NCI-H1048 (cell line): ENCODE measurements at places on chromosomes 4 and X.

DNA sequence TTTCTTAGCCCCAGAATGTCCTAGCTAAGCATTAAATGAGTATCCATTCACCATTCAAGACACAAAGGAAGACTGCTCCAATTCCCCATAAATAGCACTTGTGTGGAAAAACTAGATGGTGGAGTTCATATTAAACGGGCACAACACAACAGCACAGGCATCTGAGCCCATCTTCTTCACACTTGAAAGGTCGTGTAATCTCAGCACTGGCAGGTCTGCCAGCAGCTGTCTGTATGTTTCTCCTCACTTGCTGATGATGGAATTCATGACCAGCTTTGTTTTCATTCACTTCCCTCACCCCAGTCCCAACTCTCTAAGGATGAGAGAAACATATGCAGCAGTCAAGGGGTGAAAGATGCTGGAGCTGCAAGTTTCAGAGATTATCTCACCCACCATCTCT is 148.7 kb downstream of the AFAP1 start:
- DNase-seq, result no peak

- no peak for DNase-seq
These were observed 98.6 kb upstream of the NR3C2 start for GRCh38 chr4:148540622-148541326.

DNA sequence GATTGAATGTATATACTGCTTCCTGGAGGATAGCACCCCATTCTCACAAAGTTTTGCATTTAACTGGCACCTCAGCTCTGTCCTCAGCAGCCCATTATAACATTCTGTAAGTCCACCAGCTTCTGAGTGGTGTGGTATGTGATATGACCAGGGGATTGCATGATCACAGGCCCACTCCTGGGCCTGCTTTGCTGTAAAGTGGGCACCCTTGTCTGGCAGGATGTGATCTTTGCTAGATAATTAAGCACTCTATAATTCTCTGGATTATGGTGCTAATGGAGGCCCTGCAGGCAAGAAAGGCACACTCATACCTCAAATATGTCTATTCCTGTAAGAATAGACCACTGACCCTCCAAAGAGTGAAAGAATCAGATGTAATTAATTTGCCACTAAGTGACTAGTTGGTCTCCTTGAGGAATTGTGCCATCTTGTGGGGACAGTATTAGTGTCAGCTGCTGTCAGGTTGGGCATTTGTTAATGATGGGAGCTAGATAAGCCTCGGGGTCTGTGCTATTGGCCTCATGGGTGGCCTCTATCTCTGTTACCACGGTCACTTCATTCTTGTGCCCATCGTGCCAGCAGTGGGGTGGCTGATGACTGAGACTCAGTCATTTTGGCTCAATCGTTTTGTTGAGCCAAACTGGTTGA is 2.2 kb upstream of the CFI start:
- peak; percentile 6 for DNase-seq

DNA sequence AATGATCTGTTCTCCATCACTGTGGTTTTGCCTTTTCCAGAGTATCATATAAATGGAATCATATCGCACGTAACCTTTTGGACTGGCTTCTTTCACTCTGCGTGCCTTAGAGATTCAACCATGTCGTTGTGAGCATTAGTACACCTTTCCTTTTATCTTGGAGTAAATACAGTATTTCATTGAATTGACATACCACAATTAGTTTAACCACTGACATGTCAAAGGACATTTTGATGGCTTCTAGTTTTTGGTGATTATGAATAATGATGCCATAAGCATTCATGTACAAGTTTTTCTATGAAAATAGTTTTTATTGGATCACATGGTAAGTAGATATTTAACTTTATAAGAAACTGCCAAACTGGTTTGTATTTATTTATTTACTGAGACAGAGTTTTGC is 35.2 kb downstream of the DDX3X start:
- no peak for DNase-seq

- no peak for DNase-seq
These were observed 466.1 kb downstream of the ADGRL3 start for GRCh38 chr4:61666244-61666643.

GRCh38 chr4:95506264-95506663 is 42.5 kb downstream of the UNC5C start:
- no peak for DNase-seq

GRCh38 chrX:353566-354535 is 32.9 kb downstream of the PPP2R3B start:
- no peak for DNase-seq

GRCh38 chr4:93996895-93997294 is 168.3 kb downstream of the ATOH1 start:
- DNase-seq, result no peak

DNA sequence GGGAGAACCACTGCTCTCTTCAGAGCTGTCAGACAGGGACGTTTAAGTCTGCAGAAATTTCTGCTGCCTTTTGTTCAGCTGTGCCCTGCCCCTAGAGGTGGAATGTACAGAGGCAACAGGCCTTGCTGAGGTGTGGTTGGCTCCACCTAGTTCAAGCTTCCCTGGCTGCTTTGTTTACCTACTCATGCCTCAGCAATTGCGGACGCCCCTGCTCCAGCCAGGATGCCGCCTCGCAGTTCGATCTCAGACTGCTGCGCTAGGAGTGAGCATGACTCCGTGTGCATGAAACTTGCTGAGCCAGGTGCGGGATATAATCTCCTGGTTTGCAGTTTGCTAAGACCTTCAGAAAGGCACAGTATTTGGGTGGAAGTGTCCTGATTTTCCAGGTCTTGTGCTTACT is 70.9 kb downstream of the MAGEB5 start:
- DNase-seq, result no peak

- no peak for DNase-seq
These were observed 204.9 kb downstream of the MID1 start for GRCh38 chrX:10415306-10416001.

DNA sequence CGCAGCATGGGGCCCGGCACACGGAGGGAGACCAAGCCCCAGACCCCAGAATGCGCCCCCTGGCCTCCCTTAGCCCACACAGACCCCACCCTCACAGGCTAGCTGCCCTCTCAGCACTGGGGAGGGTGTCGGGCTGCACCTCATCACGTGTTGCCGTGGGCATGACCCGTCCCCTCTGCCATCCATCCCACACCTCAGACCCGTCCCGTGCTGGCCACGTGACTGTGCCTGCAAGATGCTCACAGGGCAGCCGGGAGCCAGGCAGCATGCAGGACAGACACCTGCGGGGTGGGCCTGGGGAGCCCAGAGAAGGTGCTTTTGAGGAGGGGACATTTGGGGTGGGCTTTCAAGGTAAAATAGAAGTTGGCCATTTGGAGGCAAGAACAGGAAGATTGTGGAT is 4.8 kb downstream of the MSANTD1 start:
- no peak for DNase-seq

DNA sequence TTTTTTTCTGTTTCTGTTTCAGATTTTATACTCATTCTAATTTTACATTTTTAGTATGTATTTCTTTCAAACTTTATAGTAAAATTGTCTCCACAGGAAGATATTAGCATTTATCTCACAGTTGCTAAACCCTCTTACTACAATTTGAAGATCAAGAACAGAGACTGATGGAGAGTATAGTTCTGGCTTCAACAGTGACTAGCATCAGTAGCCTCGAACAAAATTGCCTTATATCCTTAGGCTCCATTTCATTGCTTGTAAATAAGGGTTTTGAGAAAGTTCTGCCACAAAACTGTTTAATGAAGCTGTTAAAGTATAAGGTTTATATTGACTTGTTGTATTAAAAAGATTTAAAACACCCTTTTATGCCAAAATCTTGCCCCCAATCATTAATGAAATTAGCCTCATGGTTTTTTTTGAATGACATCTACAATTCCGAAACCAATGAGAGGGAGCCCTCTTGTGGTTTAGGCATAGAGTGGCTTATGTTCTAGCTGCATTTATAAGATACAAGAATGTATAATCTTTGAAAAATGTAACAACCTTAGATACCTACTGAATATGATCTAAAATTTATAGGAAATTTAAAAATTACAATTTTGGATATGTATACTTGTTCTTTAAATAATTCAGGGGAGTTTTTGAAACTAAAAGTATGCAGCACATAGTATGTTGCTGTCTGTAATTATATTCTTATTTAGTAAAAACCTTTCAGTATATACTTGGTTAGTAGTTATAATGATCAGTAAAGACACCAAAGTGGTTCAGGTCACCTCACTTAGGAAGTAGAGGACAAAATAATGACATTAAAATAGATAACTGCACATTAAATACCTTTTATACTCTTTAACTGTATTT is 109.8 kb upstream of the HPGD start:
- no peak for DNase-seq

GRCh38 chr4:8301851-8302730 is 32.5 kb downstream of the HTRA3 start:
- no peak for DNase-seq

DNA sequence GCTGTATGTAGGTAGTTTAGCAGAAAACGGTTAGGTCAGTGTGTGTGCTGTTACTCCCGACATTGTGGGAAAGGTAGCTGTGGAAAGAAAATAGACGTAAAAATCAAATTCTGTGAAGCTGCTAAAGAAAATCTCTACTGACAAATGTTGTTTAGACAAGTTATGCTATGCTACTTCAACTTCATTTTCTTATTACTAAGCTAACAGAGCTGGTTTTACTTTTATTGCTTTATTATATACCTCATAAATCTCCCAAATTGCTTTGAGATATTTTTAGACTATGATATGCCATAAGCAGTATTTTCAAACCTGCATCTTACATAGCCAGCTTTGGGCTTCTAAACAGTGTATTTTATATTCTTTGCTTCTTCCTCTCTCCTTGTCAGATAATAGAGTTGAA is 108.2 kb upstream of the PACRGL start:
- DNase-seq, result no peak

GRCh38 chr4:184681916-184682315 is 32.4 kb downstream of the PRIMPOL start:
- no peak for DNase-seq

- DNase-seq, result no peak
These were observed 15.4 kb downstream of the FAM9C start for GRCh38 chrX:13028871-13029636.

DNA sequence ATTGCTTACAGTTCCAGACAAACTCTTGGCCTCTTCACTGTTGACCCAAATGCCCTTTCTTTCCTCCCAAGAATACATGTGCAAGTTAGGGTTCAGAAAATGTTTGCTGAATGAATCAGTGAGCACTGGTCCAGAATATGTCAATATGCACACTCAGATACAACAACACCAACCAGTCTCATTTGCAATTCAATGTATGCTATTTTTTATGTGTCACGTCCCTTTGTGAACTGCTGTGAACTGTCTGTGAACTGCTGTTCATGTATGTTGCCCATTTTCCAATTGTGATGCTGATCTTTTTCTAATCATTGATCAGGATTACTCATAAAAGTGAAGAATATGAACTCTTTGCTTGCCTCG is 17.8 kb downstream of the GAB3 start:
- DNase-seq, result no peak
